ENCODE measurements at places on chromosomes 5 and 9. TPM values are rescaled to one million over a fixed set of nuclear protein-coding genes. Genes with fewer than 3 reads are reported as not detected.

AGXT2 gene
- not detected for total RNA-seq

GALNT12 gene
- 0.34 TPM for total RNA-seq

FCN2 gene
- not detected for total RNA-seq

IL7R gene
- total RNA-seq: 2.2 TPM

FSTL4 gene
- 0.09 TPM for total RNA-seq

CATSPER3 gene
- not detected for total RNA-seq

CDX1 gene
- not detected for total RNA-seq

SAPCD2 gene
- 36.3 TPM for total RNA-seq

LCNL1 gene
- not detected for total RNA-seq

ANKRD31 gene
- total RNA-seq: 0.05 TPM

CACFD1 gene
- 21.4 TPM for total RNA-seq

CORO2A gene
- total RNA-seq: 1.7 TPM

MRPS30 gene
- total RNA-seq: 59.9 TPM

CNTLN gene
- 11.3 TPM for total RNA-seq

BAAT gene
- not detected for total RNA-seq

FOXD4 gene
- 0.17 TPM for total RNA-seq

CYSRT1 gene
- total RNA-seq: 0.37 TPM

FCN1 gene
- total RNA-seq: not detected

STPG3 gene
- not detected for total RNA-seq

SIMC1 gene
- 1.5 TPM for total RNA-seq

SEMA5A gene
- total RNA-seq: 0.17 TPM

DNAI1 gene
- total RNA-seq: not detected

GFRA3 gene
- not detected for total RNA-seq

PCSK1 gene
- 0.51 TPM for total RNA-seq

SPAAR gene
- total RNA-seq: 3.2 TPM

C9 gene
- 0.34 TPM for total RNA-seq

CRHBP gene
- total RNA-seq: 0.19 TPM

GABRB2 gene
- not detected for total RNA-seq

FOXD4L6 gene
- total RNA-seq: under 0.01 TPM

IFNA2 gene
- not detected for total RNA-seq

All from dermis blood vessel endothelial cell (primary cell).